ENCODE measurements at places on chromosomes 2 and 18.

DNA sequence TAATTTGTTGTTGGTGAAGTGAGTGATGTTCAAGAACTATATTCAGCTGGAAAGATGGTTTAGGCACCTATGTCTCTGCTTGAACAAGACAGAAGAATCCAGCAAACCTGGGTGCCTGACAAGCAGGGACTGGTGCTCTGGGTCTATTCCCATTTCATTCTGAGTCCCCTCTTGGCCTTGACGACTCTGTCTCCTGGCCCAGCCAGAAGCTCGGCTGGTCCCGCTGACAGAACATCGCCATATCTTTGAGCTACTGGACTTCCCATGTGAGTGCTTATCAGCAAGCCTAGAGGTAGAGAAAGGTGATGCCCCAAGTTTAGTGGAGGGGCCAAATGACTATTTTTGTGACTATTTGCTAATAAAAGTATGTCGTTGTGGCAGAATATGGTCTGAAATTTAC is 48.2 kb downstream of the SDC1 start:
- no peak for DNase-seq

DNA sequence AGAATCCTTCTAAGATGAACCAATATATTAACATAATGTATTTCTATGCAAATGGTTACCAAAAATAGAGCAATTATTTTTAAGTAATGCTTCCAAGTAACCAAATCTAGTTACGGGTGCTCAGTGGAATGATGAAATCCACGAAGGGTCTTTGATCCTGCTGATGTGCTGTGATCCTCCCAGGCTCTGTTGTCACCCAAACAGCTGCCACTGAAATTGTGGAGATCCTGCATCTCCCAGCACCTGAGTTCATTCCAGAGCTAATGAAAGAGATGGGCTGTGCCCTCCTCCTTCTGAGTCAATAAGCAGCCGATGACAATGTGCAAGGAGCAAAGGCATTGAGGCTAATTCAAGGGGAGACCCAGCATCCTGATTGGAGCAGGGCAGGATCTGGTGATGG is 362.4 kb upstream of the SOX11 start:
- DNase-seq: no peak

- DNase-seq: peak; percentile 28
These were observed 1.3 kb downstream of the CCDC68 start for GRCh38 chr18:54957996-54958395.

- DNase-seq: no peak
These were observed 125.8 kb downstream of the C1D start for GRCh38 chr2:67936969-67937368.

- DNase-seq: no peak
These were observed 316.1 kb downstream of the PTH2R start for GRCh38 chr2:208722731-208723130.

- no peak for DNase-seq
These were observed 4.9 kb downstream of the GPR35 start for GRCh38 chr2:240629968-240630770.

GRCh38 chr18:57353940-57354461 is 1.6 kb downstream of the ST8SIA3 start:
- peak; percentile 3 for DNase-seq

DNA sequence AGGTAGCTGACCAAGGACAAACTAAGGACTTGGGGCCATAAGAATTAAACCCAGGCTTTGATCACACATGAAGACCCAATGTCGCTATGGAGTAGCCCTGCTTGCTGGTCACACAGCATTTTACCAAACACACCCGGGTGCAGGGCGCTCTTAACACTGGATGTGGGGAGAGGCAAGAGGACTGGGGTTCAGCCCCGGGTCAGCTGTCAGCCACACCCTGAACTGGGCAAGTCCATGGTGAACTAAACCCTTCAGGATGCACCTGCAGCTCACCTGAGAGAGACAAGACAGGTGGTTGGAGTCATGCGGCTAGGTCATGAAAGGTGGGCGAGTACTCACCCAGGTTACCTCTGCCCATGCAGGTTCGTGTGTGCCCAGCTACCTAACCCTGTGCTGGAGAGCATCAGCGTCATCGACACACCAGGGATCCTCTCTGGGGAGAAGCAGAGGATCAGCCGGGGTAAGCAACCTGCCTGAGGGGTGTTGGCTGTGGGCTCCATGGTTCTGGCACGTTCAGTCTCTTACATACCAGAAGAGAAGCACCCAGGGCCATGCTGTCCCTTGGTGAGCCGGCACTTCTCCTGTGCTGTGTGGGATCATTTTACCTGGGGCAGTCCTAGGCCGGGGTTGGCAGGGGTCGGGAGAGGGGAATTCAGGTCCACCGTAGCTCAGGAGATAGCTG is 15.2 kb downstream of the EHD3 start:
- DNase-seq: no peak

DNA sequence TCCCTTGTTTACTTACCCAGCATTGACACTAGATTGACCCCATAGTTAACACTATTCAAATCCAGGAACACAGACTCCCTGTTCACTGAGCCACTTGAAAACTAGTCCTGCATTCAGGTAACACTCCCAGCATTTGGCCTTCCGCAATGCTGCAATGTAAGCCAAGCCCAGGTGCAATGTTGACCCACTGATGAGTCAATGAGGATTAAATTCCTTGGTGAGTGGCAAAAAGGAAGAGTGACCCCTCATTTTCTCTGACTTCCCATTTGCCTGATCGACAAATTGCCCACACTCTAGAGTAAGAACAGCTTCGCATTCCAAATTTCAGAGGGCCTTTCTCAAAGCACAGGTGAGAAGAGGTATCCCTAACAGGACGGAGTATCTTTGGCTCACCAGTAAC is 251.9 kb downstream of the FBXO15 start:
- DNase-seq: peak; percentile 81

DNA sequence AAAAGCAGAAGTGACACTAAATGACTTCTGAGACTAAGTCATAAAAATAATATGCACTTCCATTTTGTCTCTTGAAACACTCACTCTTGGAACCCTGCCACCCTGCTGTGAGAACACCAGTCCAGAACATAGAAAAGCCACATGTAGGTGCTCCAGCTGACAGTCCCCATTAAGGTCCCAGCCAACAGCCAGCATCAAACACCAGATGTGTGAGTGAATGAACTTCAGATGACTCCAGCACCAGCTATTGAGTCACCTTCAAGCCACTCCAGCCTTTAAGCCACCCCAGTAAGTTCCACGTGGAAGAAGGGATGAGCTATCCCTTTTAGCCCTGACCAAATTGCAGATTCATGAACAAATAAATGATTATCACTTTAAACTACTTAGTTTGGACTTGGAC is 31.5 kb upstream of the LGALSL start:
- no peak for DNase-seq

GRCh38 chr2:188132385-188132784 is 159.3 kb upstream of the GULP1 start:
- no peak for DNase-seq

GRCh38 chr2:70984576-70985282 is 6.3 kb downstream of the ANKRD53 start:
- no peak for DNase-seq

DNA sequence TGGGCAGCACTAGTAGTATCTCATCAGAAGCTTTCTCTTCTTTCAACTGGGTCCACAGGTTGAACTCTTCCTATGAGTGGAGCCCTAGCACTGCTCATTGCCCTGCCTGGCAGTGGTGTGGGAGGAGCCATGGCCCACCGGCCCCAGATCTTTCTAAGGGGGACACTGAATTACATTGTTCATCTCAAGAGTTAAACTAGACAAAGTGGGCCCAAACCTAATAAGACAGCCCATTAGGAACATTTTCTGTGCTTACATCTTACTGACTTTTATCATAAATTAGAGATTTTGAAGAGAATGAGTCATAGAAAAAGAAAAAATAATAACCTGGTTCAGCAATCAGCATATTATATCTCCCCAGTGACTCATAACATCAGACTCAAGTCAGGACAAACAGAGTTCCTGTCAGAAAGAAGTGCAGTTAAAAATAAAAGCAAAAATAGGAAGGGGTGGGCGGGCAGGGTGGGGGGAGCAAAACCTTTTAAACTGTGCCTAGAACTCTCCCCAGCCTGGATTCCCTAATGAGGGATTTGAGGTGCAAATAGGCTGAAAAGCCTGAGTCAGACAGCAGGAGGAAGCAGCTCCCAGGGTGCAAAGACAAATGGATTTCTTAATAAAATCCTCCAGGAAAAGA is 161.6 kb upstream of the TRIB2 start:
- no peak for DNase-seq

- no peak for DNase-seq
These were observed 318.9 kb upstream of the RND3 start for GRCh38 chr2:150806336-150806735.

DNA sequence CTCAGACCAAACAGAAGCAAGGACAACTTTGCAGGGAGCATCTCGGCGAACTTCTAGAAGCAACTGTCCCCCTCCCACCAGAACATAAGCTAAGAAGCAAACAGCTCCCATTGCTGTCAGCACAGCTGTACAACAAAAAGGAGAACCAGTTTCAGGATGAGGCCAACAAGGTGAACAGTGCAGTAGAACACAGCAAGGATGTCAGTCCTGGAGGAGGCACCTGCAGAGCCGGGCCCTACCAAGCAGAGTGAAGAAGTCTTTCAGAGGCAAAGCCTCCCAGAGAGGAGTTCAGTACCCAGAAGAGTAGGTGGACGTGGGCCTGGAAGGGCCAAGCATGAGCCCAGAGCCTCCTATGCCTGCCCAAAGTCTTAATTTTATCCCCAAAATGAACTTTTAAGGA is 1.0 kb downstream of the PASK start:
- DNase-seq: no peak

DNA sequence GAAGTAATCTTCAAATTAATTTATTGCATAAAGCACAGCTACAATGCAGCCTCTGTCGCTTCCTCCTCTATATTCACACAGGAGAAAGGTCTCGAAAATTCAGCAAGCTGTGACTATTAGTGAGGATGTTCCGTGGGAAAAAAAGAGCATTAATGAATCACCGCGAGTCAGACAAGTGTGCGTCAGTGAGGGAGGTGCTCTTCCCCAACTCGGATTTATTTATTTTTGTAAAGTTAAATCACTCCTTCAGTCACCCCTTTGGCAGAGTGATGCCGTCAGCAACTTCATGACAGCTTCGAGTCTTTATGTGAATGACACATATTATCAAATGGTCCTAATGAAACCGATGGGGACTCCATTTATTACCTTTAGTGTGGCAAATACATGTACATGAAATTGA is 648.9 kb upstream of the SALL3 start:
- no peak for DNase-seq

- DNase-seq: no peak
These were observed 193 bp downstream of the MBOAT2 start for GRCh38 chr2:9003366-9003615.

GRCh38 chr2:126696644-126697520 is 40.9 kb downstream of the GYPC start:
- DNase-seq: no peak

DNA sequence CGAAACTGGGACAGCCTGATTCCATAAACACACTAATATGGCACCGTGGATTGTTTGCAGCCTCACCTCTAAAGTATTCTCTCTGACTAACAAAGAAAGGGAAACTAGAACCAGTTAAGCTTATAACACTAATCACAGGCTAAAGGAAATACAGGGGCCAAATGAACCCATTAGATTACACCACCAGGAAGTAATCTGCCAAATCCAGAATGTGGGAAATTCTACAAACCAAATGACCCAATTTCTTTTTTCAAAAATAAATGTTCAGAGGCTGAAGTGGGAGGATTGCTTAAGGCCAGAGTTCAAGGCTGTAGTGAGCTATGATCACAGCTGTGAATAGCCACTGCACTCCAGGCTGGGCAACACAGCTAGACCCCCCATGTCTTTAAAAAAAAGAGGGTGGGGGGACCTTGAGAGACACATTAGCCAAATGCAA is 1.5 kb upstream of the MPPE1 start:
- no peak for DNase-seq

DNA sequence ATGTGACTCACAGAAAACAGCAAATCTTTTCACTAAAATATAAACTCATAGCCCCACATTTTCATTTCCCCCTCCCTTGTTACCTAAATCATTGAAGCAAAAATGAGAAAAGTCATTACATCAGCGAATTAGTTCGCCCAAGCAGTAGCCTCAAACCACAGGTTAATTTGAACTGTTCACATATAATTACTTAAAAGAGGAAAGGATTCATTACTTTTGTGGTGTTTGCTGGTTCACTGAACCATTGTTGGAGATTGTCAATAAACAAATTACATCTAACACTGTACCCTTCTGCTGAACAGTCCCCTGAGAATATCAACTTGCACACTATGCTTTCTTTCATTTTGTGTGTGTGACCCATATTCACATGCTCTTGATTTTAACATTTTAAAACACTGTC is 238.7 kb downstream of the ERBB4 start:
- no peak for DNase-seq

GRCh38 chr2:52194342-52194741 is 1162.4 kb upstream of the NRXN1 start:
- DNase-seq: no peak

DNA sequence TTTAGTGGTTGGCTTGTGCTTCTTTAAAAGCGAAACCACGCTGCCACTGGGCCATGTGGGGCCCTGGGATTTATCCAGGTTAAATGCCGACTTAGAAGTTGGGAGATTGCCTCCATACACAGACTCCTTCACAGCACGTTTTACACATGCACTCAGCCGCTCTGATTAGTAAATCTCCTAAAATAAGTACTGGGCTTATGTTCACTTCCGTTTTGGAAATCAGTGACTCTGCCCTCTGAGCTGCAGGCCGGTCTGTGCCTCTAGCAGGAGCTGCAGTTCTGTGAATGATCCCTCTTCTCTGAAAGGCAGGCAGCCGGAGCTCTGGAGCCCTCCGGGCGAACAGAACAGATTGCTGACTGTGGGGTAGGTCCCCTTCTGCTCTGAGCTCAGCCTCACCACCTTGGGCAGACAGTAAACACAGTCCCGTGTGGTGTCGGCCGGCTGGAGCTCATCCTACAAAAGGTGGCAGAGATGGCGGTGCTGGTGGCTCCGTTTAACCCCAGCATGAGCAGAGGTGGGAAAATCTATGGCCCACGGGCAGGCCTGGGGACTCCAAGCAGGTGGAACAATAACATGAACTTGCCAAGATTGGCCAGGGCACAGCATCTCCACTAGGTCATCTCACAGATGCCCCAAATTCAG is 9.8 kb upstream of the RAB17 start:
- DNase-seq: no peak

GRCh38 chr2:166451468-166451867 is 42.6 kb downstream of the SCN7A start:
- no peak for DNase-seq

DNA sequence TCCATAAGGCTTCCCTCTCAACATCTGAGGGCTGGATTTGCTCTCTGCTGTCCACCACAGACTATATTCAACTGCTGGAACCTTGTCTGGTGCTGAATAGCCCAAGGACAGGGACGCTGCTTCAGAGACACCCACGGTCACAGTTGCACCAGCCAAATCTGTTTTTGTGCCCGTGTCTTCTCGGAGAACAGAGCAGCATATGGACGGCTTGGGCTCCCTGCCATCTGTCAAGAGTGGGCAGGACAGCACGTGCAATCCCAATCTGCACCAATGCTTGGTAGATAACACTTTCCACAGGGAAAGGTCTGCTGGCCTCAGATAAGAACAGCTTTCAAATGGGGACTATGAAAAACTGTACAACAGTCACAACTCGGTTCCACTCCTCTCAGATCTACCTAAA is 466.1 kb downstream of the TGIF1 start:
- DNase-seq: no peak

All from T47D (cell line).